ENCODE measurements at places on chromosomes 16 and 17. TPM values are rescaled to one million over a fixed set of nuclear protein-coding genes. Genes with fewer than 3 reads are reported as not detected.

Gene MINK1
- total RNA-seq: 134 TPM

Gene OTOP3
- not detected for total RNA-seq

Gene HASPIN
- 0.41 TPM for total RNA-seq

Gene ZFP1
- 13.4 TPM for total RNA-seq

Gene NLGN2
- total RNA-seq: 8.8 TPM

Gene C17orf75
- total RNA-seq: 20.2 TPM

Gene SEPTIN1
- 206 TPM for total RNA-seq

Gene SLFN13
- total RNA-seq: 27.3 TPM

Gene ZSWIM7
- total RNA-seq: 30.9 TPM

Gene KCNJ12
- not detected for total RNA-seq

Gene CD7
- total RNA-seq: 40.9 TPM

Gene KCNG4
- not detected for total RNA-seq

Gene COPRS
- 3.3 TPM for total RNA-seq

Gene GCGR
- total RNA-seq: not detected

Gene HOXB3
- 14.5 TPM for total RNA-seq

Gene PROCA1
- 17.4 TPM for total RNA-seq
